ENCODE measurements at places on chromosomes 4 and X. TPM values are rescaled to one million over a fixed set of nuclear protein-coding genes. Genes with fewer than 3 reads are reported as not detected.

Gene F11
- total RNA-seq, result not detected

Gene PCYT1B
- 0.74 TPM for total RNA-seq

Gene KLKB1
- not detected for total RNA-seq

Gene REST
- 35.6 TPM for total RNA-seq

Gene CLTRN
- 0.52 TPM for total RNA-seq

Gene SUPT20HL2
- total RNA-seq, result not detected

Gene TCEAL7
- not detected for total RNA-seq

Gene RNF150
- 0.02 TPM for total RNA-seq

Gene PPAT
- total RNA-seq, result 68.9 TPM

Gene SGCB
- total RNA-seq, result 8.2 TPM

Gene TMEM35A
- total RNA-seq, result not detected

Gene TRAPPC11
- 18.9 TPM for total RNA-seq

Gene GLA
- 51.3 TPM for total RNA-seq

Gene DKK2
- not detected for total RNA-seq

DNA sequence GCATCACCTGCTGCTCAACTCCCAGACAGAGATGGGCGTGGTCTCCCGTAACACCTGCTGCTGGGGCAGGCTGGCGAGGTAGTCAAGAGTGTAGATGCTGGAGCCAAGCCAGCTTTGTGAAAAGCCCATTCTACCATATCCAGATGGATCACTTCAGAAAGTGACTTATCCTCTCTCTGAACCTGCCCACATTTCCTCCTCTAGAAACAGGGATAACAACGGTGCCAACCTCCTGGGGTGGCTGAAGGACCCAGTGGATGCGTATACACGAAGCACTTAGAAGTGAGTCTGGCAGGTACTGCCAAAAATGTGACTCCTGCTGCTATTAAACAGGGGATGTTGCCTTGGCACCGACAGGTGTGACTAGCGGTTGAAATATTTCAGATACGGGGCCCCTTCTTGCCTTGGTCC, 95.8 kb downstream of the SORBS2 start:
- no peak for DNase-seq

DNA sequence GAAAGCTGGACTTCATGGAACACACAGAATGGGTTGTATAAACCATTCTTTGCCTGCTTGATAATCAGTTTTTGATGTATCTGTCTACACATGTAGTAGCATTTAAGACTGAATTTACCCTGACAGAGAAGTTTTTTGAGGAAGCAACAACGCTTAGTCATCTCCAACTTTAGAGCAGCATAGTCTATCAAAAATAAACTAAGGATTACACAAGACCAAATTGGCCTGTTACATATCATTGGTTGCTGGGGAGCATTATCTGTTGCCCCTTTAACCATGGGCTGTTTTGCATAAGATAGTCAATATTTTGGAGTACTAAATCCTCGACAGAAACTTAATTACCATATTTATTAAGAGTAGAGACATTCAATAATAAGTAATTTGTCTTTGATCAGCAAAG, 347.4 kb downstream of the FAM47B start:
- no peak for DNase-seq

DNA sequence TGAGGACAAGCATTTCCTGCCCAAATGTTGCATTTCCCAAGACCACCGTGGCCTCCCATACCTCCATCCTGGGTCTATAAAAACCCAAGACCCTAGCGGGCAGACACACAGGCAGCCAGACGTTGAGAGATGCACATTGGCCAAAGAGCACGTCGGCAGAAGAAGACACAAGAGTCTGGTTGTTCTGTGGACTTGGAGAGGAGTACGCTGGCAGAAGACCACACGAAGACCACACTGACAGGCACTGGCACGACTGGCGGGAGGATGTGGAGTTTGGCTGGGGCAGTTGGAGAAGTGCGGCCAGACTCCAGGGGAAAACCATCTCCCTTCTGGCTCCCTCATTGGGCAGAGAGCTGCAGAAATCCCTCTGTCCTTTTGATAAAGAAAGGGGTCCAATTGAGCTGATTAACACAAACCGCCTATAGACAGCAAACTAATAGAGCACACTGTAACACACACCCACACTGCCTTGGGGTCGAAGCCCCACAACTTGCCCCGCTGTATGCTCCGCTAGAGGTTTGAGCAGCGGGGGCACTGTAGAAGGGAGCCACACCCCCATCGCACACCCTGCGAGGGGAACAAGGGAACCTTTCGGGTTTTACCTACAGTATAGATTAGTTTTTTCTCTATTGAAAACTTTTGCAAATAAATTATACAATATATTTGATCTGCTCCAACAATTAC, 376.7 kb upstream of the KLHL4 start:
- DNase-seq, result no peak

GRCh38 chr4:73621357-73621756, 1.1 kb upstream of the RASSF6 start:
- no peak for DNase-seq

- no peak for DNase-seq
Observed at GRCh38 chr4:138113819-138114400, 128.2 kb downstream of the SLC7A11 start.

DNA sequence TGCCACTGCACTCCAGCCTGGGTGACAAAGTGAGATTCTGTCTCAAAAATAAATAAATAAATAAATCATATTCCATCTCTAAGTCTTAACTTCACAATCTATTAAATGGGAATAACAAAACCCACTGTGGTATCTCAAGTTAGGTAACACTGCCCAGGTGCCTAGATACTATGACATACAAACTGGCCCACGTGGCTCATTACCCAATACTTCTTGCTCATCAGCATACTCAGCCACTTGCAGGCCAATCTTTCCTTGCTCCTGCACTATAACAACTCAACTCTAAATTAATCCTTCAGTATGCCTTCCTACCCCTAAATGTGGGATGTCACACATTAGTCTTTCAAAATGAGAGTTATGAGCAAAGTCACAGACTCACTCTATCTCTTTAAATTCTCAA, 230.1 kb downstream of the OPHN1 start:
- DNase-seq, result no peak

- no peak for DNase-seq
Observed at GRCh38 chr4:113675731-113676697, 85.5 kb downstream of the CAMK2D start.

DNA sequence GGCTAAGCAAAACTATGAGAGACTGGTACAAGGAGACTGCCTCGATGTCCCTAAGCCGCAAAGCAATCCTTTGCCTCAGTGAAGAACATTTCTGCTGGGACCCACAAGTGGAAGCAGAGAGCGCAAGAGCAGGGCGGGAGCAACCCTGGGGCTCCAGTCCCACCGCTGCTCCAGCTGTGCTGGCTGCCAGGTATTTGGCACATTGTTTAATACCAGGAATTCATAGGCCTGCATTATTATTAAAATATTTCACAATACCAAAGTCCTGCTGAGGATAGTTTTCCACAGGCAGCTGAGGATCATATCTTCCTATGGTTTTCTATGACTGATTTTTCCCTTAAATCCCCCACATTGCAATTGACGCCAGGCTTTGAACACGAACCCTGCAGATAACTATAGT, 163.5 kb upstream of the TLL1 start:
- no peak for DNase-seq

- no peak for DNase-seq
Observed at GRCh38 chrX:126718440-126718839, 101.1 kb upstream of the PRR32 start.

- no peak for DNase-seq
Observed at GRCh38 chr4:723751-724530, 18.3 kb downstream of the PCGF3 start.

DNA sequence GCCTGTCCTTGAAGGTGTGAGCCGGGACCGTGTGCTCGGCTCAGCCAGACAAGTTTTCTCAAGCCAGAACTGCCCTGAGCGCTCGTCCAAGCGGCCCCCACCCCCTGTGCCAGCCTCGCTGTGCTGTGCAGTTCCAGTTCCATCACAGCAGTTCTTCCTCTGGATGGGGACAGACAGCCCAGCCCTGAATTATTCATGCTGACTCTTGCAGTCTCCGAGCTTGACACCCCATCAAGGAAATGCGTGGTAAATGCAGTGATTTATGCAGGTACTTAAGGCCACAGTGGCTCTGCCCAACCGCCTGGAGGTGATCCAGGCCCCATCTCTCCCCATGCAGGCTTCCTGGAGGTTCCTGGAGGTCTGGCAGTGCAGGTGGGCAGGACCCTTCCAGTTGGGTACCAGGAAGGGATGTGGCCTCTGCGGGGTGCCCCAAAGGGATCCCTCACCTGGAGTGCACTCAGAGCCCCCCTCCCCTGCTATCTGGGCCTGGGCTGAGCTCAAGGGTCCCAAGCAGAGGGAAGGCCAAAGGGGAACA, 44.8 kb upstream of the HMX1 start:
- DNase-seq, result no peak

DNA sequence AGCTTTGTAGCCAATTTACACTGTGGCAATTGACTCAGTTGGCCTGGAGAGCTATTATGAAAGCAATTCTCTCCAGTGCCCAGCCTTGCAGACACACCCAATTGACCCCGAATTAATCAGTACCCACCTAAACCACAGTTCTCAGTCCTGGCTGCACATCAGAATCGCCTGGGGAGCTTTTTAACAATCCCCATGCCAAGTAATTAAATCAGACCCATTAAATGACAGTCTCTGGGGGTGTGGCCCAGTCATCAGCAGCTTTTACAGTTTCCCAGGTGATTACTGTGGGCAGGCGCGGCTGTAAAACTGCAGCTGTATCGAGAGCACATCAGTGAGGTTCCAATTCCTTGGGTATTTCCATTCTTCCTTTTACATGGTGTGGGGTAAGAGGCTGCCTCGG, 460.9 kb upstream of the FAT1 start:
- no peak for DNase-seq

DNA sequence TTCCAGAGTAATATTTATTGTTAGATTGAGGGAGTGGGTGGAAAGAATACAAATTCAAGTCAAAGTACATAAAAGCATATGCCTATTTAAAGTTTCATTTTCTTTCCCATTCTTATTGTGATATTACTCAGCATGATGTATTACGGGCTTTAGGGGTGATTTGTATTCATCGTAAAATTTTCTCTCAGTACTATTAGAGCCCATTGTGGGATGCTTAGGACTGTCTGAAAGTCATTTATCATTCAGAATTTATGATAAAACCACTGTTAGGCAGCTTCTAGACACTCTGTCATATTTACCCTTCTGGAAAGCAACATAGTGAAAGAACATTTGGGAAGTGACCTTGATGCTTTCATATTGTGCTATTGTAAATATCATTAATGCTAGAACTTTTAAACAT, 45.9 kb downstream of the AGA start:
- DNase-seq, result no peak

- no peak for DNase-seq
Observed at GRCh38 chr4:182343453-182343852, 100.3 kb downstream of the TENM3 start.

DNA sequence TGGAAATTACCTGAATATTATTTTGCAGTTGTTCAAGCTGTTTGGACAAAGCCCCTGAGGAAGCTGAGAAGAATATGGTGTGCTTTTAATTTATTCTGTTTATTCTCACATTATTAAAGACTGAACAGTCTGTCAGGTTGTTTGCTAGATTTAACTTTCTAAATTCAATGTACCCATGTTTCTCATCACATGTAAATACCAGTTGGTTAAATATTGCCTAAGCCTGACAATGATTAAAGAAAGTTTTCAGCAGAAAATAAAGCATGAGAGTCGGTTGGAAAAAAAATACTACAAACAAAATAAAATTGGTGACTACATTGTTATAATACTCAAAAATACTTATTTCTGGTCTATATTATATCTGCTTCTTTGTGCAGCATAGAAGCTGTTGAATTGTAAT, 1974.7 kb downstream of the ARAP2 start:
- no peak for DNase-seq

DNA sequence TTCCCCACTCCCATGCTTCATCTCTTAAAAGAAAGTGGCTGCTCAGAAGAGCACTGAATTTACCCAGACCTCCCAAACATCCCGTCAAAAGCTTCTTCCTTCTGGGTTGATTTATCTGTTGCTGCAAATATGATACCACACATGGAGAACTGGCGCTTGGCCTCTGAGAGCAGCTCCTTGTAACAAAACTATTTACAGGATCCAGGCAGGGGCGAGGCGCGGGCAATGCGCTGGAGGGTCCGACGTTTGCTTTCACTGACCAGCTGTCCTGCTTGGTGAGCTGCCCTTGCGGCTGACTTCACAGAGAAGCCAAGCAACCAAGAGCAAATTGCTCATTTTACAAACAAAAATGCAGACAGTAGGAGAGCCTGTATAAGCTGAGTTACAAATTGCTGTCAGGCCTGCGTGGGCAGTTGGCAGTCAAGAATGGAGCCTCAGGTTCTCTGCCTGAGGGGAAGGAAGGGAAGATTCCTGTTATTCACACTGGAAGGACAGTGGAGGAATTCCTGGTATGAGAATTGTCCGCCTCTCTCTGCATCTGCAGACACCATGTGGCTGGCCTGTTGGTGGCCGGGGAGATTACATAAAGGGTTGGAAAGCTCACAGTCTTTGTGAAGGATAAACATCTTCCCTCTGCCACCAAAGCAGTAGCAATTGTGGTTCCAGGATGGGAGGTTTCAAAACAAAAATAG, 192.2 kb upstream of the LEF1 start:
- no peak for DNase-seq

- DNase-seq, result no peak
Observed at GRCh38 chr4:8260656-8261111, 8.9 kb upstream of the HTRA3 start.

GRCh38 chr4:178138491-178138890, 696.3 kb upstream of the AGA start:
- DNase-seq, result no peak

DNA sequence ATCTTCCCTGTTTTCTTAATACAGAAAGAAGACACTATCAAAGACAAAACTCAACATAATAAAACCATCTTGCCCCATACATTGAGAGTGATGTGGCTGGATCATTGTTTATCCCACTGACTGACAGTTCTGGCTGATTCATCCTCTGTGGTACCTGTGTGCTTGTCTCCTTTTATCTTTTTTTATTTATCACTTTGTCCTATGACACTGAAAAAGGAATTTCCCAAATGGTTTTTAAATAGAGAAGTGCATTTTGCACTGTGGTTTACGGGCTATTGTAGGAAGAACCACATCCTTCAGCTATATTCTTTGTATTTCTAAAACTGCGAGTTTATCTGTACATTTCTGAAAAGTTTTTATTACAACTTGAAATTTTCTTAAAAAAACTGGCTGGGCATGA, 15.0 kb downstream of the TTC29 start:
- DNase-seq, result no peak

GRCh38 chr4:95106408-95106928, 348.7 kb downstream of the BMPR1B start:
- DNase-seq, result no peak
